ENCODE measurements at places on chromosomes 12 and 14.

GRCh38 chr12:75545636-75546035, 34.2 kb upstream of the KRR1 start:
- DNase-seq, result no peak

GRCh38 chr12:53676656-53677015, 753 bp upstream of the ATP5MC2 start:
- no peak for DNase-seq

DNA sequence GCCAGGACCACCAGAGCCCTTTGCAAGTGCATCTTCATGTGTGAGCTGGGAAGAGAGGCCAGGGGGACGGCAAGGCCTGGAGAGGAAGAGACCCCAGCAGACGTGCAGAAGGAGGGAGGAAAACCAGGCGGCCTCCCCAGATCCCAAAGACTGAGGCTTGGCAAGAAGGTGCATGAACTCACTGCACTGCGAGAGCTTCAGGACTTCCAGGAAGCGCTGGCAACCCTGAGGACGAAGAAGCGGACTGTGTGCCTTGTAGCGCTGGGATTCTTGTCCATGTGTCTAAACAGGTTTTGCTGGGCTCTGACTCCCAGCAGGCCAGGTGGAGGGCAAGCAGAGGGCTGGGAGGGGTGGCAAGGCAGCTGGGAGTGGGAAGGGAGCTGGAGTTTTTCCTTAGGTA, 939 bp downstream of the TGFB3 start:
- no peak for DNase-seq

DNA sequence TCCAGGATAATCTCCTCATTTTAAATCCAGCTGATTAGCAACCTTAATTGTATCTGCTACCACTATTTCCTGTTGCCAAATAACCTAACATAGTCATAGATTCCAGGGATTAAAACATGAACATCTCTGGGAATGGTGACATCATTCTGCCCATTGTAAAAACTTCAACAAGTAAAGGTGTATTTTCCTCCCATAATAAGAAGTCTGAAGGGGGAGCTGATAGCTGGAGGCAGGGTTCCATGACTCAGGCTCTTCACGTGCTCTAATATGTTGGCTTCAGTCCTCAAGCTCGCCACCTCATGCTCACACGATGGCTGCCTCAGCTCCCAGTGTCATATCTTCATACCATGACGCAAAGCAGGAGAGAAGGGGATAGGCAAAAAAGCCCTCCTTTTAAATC, 172.0 kb upstream of the VASH1 start:
- DNase-seq, result peak; percentile 29

DNA sequence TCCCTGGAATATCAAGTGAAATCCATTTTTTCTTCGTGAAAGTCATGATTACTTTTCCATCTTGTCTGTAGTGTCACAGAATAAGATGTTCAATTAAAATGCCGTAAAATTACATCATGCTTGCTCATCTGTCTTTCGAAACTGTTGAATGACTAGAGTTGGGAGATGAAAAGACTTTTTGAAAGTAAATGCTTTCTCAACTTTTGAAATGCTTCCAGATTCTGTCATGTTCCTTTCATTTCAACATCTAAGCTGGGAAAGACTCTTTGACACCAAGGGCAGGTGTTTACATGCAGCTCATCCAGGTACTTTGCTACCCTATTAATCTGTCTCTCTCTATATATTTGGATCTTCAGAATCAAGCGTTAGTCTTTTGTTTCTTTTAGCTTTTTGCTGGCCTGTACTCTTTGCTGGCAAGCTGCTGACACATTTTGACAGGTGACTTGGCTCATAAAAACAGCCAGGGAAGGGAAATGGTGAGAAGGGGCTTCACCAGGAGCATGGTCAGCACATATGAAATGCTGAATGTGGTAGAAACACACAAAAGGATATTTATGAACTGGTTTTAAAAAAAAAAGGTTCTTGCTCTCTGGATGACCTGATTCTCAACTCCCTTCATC, 77.0 kb upstream of the METAP2 start:
- peak; percentile 10 for DNase-seq

DNA sequence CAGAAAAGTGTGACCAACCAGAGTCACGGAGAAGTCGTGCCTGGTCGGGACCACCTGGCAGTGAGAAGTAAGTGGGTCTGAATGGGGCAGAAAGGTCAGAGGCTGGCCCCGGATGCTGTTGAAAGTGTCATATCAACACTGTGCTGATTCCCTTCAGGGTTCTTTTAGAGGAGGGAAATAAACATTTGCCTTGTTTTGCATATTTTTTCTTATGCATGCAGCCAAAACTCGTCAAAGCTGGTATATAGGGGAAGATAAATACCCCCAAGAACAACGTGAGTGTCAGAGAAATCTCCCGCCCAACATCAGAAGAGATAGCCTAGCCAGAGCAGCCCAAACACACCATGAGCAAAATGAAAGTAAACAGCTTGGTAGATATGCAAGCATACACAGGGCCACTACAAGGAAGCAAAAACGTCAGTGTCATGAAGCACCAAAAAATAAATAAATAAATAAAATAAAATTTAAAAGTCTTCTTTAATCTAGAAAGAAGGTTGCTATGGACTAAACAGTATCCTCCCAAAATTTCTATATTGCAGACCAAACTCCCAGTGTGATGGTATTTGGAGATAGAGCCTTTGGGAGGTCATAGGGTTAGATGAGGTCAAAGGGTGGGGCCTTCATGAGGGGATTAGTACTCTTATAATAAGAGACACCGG, 22.1 kb downstream of the EIF5 start:
- no peak for DNase-seq

DNA sequence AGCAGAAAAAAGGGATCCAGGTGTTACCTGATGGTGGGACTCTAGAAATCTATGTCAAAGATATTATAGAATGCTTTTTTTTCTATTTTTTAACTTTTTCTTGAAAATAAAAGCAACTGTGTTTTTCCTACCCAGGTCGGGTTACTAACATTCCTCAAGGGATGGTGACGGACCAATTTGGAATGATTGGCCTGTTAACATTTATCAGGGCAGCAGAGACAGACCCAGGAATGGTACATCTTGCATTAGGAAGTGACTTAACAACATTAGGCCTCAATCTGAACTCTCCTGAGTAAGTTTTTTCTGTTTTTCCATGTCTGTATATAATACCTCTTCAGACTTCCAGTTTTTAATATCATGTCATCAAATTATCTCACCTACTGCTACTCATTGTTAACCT, 27.6 kb upstream of the KCNMB4 start:
- no peak for DNase-seq

GRCh38 chr14:37202265-37202664, 4.5 kb downstream of the MIPOL1 start:
- DNase-seq, result no peak

DNA sequence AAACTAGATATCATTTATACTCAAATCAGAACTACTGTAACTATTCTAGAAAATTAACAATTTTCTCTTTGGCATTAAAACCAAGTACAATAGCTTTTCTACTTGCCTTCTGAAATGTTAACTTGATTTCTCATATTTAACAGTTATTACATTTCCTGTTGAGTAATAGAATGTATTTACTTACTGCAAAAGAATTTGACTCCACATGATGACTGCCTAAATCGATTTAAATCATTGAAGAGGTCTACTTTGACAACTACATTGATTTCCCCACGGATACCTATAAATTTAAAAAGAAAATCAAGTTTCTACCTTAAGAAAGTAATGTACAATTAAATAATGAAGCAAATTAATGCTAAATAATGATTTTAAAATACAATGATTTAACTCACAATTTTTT, 18.9 kb downstream of the C2CD5 start:
- DNase-seq, result no peak

- DNase-seq, result no peak
These were observed 615 bp downstream of the DDX51 start for GRCh38 chr12:132143336-132144071.

DNA sequence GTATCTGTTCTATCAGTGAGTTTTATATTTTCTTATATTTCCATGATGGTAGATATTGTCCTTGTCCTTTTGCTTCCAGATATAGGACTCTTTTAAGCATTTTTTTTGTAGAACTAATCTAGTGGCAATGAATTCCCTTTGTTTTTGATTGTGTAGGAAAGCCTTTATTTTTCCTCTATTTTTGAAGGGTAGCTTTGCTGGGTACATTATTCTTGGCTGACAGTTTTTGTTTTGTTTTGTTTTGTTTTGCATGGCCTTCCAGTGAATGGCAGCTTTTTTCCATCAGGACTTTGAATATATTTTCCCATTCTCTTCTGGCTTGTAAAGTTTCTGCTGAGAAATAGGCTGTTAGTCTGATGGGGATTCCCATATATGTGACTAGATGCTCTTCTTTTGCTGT, 70.2 kb upstream of the MUCL1 start:
- no peak for DNase-seq

GRCh38 chr12:104909761-104910160, 48.3 kb downstream of the SLC41A2 start:
- no peak for DNase-seq

GRCh38 chr12:55666508-55666907, 29.8 kb downstream of the OR10P1 start:
- no peak for DNase-seq

- no peak for DNase-seq
These were observed 170.0 kb downstream of the FOXG1 start for GRCh38 chr14:28936601-28937000.

DNA sequence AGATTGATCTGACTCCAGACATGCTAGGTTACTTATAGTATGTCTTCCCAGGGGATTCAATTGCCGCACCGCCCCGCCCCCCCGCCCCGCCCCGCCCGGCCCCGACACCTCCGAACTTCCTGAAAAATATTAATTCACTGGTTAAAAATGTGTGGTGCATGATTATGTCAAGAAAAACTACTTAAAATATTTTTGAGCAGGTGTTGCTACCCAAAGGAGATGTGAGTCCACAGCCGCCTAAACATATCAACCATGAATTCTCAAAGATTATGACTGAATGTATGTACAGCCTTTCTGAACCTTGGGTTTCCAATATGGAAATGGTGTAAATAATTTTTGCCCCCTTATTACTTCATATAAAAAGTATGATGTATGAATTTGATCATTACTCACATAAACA, 2.7 kb upstream of the RIMKLB start:
- no peak for DNase-seq

DNA sequence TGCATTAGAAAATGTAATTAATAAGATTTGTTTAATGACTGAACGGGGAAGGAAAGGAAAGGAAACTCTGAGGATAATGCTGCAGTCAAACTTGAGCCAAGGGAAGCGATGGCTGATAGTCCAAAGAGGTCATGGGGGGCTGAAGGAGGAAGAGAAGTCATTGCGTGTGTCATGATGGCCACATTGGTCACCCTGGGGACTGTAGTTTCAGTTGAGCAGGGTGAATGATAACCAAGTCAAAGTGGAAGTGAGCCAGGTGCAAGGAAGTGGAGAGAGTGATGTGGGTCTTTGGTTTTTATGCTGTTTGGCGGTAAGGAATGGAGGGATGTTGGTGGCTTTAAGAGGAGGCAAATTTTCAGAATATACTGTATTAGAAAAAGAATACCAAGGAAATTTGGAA, 21.6 kb downstream of the C12orf75 start:
- no peak for DNase-seq

DNA sequence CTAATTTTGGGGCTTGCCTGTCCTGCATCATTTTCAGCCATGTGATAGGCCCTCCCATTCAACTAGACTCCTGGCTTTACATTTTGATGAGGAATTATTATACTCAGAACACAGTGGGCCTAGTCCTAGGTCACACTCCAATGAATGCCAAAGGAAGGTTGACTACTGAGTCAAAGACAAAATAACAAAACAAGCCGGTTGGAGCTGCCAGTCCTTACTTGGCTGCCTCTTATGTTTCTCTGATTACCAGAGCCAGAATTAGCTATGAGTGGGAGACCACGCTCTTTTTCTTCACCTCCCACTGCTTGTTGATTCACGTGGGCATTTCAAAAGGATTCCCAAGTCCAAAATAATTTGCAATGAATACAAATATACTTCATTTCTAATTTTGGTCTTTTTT, 78.1 kb upstream of the USP44 start:
- DNase-seq, result no peak

GRCh38 chr14:38078393-38078792, 129.3 kb upstream of the SSTR1 start:
- no peak for DNase-seq

DNA sequence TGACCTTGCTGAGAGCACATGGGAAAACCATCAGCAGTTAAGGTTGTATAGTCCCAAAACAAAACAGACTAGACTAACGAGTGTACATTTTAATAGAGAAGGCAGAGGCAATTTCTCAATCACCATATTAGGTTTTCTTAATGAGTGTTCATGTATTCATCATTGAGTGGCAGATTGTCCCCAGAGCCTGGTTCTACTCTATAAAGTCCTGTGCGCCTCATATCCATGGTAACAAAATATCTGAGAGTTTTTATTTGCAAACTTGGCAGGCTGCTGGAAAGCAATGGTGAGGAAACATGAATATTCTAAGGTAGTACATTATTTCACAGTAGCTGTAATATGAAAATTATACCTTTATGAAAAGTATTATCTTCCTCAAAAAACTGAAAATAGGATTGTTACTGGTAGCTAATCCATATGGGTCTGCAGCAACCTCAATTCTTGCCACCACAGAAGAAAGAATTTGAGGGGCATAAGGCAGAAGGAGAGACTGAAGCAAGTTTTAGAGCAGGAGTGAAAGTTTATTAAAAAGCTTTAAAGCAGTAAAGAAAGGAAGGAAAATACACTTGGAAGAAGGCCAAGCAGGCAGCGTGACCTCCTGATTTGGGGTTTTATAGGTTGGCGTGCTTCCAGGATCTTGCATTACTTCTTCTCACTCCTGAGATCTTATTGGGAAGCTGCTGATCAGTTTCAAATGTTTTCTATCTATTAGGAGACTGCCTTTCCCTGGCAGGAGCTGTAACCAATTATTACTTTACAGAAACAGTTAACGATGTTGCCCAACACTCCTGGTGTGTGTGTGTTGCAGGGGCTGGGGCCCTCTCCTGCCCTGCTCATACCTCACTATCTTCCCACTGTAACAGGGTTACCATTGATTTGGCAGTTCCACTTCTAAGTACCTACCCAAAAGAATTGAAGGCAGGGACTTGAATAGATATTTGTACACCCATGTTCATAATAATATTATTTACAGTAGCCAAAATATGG, 154.0 kb upstream of the NUDT4 start:
- no peak for DNase-seq

GRCh38 chr12:38120438-38120837, 196.1 kb upstream of the ALG10B start:
- DNase-seq, result no peak

GRCh38 chr14:29169408-29169807, 402.8 kb downstream of the FOXG1 start:
- no peak for DNase-seq

GRCh38 chr12:55788546-55788945, 29.0 kb downstream of the SARNP start:
- DNase-seq, result no peak

- no peak for DNase-seq
These were observed 163.0 kb upstream of the FRMD6 start for GRCh38 chr14:51488569-51489220.

DNA sequence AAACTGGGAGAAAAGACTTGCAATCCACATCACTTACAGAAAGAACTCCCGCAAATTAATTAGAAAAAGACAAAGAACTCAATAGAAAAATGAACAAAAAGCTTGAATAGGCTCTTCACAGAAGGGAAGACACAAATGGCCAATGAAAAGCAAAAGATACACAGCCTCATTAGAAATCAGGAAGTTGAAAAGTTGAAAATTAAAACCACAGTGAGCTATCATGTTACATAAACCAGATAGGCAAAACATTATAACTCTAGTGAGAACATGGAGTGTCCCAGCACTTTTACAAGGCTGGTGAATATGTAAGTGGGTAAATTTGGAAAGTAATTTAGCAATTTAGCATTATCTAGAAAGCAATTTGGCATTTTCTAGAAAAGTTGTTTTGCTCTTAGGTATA, 158.4 kb upstream of the RASSF8 start:
- DNase-seq, result no peak

All from A172 (cell line).